NCI-H1930 (cell line): ENCODE measurements at places on chromosomes 6 and 20.

DNA sequence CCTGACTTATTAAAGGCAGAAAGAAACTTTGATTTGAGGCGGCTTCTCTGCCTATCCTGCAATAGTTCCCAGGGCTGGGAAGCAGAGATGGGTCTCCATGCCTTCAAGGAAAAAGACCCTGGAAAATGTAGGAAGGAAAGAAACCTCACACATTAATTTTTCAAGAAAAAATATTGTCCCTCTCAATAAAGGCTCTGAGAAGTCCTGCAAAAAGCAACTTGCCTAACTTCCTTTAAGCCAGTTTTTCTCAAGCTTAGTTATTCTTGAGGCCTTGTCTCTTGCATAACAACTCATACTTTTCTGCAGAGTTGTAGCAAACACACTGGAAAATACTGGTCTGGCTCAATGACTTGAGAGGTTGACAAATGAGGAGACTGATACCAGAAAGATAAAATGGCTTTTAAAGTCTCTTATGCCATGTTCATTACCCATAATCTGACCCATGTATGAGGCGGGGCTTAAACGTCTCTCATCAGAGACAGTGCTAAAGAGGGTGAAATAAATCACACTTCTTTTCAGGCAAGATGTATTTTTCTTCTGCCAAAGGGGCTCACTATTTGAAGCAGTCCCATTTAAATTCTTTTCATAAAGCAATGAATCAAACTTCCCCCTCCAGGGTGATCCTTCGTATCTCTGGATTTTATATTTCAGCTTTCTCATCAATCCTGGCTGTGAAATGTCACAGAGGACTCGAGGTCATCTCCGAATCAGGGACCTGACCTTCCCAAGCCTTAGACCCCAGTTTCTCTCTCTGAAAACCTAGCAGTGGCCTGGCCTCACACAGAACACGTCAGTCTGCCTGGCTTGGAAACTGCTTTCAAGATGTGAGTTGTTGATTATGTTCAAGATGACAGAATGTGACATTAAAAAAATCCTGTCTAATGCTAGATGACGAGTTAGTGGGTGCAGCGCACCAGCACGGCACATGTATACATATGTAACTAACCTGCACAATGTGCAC is 82.3 kb upstream of the KCNG1 start:
- no peak for DNase-seq

GRCh38 chr6:125220712-125221111 is 67.1 kb downstream of the TPD52L1 start:
- DNase-seq: no peak

DNA sequence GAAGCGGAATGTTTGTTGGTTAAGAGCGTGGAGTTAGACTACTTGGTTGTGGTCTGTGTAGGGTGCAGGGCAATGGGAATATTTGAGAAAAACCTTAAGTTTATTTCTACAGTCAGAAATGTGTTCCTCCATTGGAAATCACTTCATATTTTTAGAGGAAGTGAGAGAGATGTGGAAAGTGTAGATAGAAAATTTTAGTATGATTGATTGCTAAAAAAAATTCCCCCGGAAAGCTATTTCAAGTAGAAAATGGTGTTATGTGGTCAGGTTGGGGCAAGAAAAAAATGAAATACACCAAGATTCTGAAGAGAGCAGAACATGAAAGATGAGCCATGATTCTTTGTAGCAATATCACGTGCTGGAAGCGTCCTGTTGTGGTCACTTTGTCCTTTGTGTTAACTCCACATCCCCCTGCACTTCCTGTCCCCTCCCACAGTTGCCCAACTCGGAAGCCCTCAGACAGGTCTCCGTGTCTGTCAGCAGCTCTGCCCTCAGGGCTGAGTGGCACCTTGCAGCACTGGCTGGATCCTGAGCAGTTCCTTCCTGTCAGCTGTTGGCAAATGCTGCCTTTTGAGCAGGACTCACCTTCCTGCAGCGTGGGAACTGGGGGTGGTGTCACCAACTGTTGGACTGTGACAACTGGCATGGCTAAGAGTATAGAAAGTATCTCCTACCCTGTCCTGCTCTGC is 137.5 kb upstream of the SLC24A3 start:
- no peak for DNase-seq

DNA sequence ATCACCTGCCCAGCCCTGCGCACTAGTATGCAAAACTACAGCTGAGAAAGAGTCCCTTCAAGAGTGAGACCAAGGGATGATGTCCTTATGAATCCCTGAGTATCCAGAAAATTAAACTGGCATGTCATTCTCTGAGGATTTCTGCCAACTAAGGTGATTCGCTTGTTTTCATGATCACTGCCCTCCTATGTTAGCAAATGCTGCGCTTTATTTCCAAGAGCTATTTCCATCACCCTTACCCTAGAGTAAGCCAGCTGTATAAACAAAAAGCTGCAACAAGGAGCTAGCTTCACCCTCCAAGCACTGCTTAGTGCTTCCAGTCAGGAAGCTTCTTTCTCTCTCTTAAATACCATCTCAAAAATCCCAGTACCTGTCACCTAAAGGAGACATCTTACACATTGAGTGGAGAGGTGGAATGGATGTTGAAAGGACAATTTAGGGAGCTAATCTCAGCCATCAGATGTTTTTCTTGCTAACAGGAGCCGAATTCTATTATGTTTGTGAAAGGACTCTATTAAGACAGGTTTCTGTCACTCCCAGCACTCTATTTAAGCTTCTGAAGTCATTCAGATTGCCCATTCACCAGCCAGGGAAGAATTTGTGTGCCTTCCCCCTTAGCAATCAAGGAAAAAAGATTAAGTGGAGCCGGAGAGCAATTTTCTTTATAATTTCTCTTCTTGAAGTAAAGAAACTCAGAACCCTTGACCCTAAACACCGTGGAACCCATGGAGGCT is 322.2 kb downstream of the NRN1 start:
- DNase-seq: no peak

DNA sequence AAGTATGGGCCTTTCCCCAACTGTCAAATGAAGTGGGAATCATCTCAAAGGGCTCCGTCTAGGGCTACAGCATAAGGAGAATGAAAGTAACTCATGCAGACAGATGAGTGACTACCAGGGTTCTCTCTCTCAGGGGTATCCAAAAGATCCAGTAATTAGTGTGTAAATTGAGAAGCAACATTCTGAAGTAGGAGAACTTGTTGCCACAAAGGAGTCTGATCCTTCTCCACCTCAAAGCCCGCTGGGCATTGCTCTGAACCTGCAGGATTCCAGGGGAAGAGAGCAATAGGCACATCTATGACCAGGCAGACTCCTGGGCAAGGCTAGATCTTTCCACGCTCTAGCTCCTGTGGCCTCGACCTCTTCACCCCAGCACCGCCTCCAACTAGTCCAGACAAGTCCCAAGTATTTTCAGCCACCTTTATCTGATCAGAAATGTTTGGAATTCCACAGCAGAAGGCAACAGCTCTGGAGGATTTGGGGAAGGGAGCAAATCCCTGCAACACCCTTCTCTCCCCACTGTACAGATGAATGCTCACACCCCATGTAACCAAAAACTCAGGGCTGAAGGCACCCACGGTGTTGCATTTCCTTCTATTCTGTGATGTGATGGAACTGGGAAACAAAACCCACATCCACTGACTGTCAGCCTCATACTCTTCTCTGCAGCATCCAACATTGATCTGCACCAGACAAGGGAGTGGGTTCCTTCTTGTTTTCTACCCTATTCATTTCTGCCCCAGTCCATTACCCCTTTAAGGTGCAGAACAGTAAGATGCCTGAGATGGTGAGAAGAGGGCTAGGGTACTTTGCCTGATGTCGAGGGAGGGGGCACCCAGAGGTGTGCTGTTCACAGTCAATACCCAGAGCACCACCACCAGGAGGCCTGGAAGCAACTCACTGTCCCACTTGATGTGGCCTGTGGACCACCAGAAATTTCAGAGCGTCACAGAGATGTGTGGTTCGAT is 41.0 kb downstream of the COX4I2 start:
- no peak for DNase-seq

DNA sequence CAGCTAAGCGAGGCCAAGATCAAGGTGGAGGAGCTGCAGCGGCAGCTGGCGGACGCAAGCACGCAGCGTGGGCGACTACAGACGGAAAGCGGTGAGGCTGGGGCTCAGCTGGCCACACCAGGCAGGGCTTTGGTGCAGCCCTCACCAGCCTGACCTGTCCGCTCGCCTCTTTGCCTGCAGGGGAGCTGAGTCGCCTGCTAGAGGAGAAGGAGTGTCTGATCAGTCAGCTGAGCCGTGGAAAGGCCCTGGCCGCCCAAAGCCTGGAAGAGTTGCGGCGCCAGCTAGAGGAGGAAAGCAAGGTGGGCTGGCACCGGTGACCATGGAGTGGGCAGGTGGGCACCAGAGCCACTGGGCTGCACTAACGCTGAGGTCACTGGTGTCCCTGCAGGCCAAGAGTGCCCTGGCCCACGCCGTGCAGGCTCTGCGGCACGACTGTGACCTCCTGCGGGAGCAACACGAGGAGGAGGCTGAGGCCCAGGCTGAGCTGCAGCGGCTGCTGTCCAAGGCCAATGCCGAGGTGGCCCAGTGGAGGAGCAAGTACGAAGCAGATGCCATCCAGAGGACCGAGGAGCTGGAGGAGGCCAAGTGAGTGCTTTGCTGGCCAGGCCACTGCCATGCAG is 42.8 kb downstream of the MYH7B start:
- no peak for DNase-seq

DNA sequence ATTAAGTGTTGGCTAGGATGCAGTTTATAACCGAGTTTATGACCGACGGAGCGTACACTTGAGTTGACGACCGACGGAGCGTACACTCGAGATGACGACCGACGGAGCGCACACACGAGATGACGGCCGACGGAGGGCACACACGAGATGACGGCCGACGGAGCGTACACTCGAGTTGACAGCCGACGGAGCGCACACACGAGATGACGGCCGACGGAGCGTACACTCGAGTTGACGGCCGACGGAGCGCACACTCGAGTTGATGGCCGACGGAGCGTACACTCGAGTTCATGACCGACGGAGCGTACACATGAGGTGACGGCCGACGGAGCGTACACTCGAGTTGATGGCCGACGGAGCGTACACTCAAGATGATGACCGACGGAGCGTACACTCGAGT is 119.8 kb downstream of the HUS1B start:
- DNase-seq: no peak

- DNase-seq: no peak
Observed at GRCh38 chr6:152348116-152348515, 289.0 kb downstream of the SYNE1 start.

- no peak for DNase-seq
Observed at GRCh38 chr20:52152416-52152815, 39.2 kb downstream of the ZFP64 start.

GRCh38 chr6:104959026-104959858 is 2.3 kb downstream of the LIN28B start:
- peak; percentile 13 for DNase-seq

- no peak for DNase-seq
Observed at GRCh38 chr20:44770484-44771171, 25.0 kb downstream of the KCNK15 start.

DNA sequence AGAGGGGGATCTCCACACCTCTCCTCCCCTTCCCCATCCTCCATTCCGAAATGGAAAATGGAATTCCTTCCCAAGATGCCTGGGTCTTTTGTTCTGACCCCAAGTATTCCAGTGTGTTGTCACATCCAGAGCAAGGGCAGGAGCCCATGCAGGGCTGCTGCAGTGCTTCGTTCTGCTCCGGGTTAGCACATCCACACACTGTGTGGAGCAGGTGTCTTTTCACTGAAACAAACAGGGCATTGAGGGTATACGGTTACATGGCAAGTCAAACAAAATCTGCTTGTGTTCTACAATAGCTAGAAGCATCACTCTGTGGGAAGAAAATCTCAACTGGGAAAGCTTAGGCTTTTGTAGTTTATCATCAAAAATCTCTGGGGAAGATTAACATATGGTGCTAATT is 56.9 kb downstream of the LYRM2 start:
- no peak for DNase-seq

- no peak for DNase-seq
Observed at GRCh38 chr20:12217382-12217781, 299.7 kb downstream of the BTBD3 start.

DNA sequence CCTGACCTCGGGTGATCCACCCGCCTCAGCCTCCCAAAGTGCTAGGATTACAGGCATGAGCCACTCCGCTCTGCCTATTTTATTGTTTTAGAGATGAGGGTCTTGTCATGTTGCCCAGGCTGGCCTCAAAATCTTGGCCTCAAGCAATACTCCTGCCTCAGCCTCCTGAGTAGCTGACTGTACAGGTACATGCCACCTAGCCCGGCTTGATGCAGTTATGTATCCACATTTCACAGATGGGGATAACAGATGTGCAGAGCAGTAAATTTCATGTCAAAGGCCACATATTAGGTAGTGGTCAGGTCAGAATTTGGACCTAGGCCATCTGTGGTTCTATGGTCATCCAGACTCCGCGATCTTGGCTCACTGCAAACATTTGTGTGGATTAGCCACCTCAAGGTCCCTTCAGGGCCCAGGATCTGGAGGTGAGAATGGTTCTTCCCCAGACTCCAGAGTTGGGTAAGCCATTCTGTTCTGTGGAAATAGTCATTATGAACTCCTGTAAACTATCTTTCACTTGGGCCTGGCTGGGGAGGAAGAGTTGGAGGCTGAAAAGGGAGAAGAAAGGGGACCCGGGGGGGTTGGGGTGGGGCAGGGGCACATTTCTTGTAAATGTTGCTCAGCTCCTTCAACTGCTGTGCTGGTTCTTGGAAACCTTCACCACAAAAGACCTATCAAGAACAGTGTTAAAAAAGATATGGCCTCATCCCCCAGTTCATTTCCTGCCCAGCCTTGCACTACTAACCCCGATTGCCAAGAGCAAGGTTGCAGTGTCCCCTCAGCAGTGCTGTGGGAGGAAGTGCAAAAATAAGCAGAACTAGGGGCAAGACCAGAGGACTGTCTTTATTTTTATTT is 13.0 kb downstream of the PIM1 start:
- no peak for DNase-seq

DNA sequence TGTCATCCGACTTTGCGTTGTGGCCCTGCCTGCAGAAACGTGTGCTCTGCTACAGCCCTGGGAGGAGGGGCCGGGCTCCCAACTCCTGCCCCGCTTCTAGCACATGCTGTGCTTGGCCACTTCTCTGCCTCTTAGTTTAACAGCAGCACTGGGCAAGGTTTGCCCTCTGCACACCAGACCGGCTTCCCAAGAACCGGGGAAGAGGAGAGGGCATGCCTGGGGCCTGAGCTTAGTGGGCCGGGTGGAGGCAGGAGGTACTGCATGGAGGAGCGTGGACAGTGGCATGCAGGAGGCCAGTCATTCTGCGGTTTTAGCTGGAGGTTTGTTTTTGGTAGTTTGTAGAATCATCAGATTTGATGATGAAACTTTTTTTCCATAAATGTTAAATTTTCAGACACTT is 45.5 kb downstream of the CEP43 start:
- DNase-seq: no peak

GRCh38 chr6:104239971-104240370 is 619.7 kb downstream of the HACE1 start:
- no peak for DNase-seq

DNA sequence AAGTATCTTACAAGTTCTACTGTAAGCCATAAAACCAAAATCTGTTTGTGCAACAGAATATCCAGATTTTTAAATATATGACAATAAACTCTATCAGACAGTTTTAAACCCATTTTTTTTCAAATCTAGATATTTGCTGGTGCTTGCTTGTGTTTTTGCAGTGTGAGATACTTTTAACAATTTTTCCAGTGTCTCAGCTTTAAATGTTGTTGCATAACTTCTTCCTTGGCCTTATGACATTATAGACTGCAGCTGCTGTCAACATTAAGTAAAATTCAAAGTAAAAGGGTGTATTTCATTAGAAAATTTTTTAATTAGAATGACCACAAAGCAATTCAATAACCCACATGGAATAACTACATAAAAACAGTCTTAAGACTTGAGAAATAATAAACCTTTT is 139.5 kb downstream of the PTPRK start:
- no peak for DNase-seq
